ENCODE measurements at places on chromosomes 5 and 9. TPM values are rescaled to one million over a fixed set of nuclear protein-coding genes. Genes with fewer than 3 reads are reported as not detected.

Gene GALNT12
- total RNA-seq = 13.0 TPM

GRCh38 chr5:163626904-163627434 lies 121.5 kb downstream of the MAT2B start:
- H3K4me1 ChIP-seq = no peaks in the 10 kb centered on the region
- H3K27me3 ChIP-seq = no peaks in the 10 kb centered on the region
- H3K36me3 ChIP-seq = no peaks in the 10 kb centered on the region
- no peak overlapping the region for H3K27ac ChIP-seq

DNA sequence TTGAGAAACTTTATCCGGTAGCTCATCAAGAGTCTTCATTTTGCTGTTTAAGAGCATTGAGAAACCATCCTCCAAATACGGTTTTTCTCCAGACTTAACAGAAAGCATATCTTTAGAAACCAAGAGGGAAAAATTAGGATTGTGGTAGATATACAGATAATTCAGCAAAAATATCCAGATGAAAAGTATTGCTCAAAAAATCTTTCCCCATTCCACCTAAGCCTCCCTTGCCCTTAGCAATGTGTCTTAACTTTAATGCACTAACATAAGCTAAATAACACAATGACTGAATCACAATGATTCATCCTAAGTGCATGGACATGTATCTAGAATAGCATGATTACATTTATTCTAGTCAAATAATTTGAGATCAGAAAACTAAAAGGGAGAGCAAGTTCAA lies 130.3 kb upstream of the TARS1 start:
- H3K27ac ChIP-seq = no peak overlapping the region
- no peaks in the 10 kb centered on the region for H3K27me3 ChIP-seq
- no peaks in the 10 kb centered on the region for H3K36me3 ChIP-seq

GRCh38 chr9:5899292-5899691 lies 8.6 kb downstream of the MLANA start:
- no peak overlapping the region for H3K27ac ChIP-seq
- H3K4me1 ChIP-seq = no peaks in the 10 kb centered on the region
- no peaks in the 10 kb centered on the region for H3K27me3 ChIP-seq
- DNase-seq = no peak
- H3K4me3 ChIP-seq = no peak overlapping the region

Data from body of pancreas (tissue), 4 donors.